ENCODE measurements at places on chromosomes 1 and 21.

DNA sequence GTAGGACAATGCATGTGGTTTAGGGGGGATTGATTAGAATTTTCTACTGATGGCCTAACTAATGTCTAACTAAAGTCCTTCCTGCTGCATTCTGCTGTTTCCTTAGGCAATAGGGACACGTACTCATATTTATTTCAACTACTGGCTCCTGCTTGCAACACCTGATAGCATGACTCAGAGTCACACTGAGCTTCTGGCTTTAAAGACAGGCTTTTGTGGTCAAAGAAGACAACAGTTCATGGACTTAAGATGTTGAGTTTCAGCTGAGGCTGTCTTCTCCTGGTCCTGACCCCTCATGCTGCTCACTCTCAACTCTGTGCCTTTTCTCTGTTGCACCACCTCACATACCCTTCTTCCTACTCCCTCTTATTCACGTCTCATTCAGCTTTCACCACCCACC, 29.1 kb upstream of the TRABD2B start:
- no peak for DNase-seq

- no peak for DNase-seq
These were observed 93.8 kb upstream of the TMPRSS2 start for GRCh38 chr21:41601573-41602368.

GRCh38 chr1:205630241-205630640, 1.6 kb downstream of the ELK4 start:
- no peak for DNase-seq

DNA sequence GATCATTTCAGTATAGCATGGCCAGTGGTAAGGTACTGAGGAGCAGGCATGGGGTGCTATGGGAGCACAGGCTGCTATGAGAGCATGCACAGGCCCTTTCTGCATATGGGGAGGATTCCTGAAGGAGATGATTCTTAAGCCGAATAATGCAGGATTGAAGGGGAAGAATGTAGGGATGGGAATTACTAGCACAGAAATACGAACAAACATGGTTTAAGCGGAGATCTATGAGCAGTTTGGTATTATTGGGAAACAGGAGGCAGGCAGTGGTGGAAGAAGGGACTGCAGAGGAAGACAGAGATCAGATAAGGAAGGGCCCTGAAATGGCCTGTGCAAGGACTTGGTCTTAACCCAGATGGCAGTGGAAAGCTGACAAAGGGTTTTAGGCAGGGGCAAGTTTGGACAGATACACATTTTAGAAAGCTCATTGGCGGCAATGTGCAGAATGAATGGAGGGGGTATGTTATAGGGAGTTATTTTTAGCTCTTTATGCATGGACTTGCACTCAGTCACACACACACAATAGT, 1.7 kb downstream of the OSCP1 start:
- no peak for DNase-seq

DNA sequence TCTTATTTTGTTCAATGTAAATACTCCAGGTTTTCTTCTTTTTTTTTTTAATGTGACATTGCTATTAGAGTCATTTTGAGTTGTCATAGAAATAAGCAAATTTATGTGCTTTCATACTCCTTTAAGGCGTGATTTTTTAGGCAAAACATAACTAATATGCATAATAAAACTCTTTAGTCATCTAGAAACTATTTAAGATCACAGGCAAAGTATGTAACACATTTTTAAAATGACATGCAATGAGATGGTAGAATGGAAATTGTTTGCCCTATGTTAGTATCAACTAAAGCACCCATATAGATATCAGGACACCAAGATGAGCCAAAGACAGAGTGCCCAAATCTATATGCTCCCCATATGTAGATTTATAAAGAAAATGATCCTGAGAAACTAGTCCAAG, 41.5 kb upstream of the SGIP1 start:
- DNase-seq = no peak

GRCh38 chr1:106225403-106225802, 831.1 kb upstream of the PRMT6 start:
- DNase-seq = no peak

GRCh38 chr1:223301371-223301770, 62.6 kb downstream of the SUSD4 start:
- no peak for DNase-seq
